ENCODE measurements at places on chromosomes 5 and 9. TPM values are rescaled to one million over a fixed set of nuclear protein-coding genes. Genes with fewer than 3 reads are reported as not detected.

DNA sequence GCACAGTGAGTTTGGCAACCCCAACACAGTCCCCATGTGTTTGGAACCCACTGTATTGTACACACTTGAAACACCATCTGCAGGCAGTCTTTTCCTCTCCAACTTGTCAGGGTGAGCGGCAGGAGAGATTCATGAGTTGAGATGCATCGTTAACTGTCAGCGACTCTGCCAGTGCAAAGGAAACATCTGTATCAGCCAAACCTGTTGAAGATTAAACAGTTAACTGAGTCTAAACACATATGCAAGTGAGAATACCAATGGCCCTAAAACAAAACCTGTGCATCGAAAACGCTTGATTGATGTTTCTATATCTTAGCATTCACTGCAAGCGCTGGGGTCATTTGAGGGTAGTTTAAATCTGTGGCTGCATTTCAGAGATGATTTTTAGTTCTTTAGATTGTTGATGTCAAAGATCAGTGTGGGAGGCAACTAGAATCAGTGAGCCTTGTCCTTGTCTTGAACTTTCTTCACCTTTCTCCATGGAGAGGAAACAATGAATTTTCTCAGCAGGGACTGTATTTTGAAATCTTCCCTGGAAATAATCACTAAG is 41.3 kb upstream of the PAM start:
- DNase-seq, result no peak

GRCh38 chr5:114055318-114056184 is 306.3 kb upstream of the KCNN2 start:
- peak; percentile 64 for DNase-seq

DNA sequence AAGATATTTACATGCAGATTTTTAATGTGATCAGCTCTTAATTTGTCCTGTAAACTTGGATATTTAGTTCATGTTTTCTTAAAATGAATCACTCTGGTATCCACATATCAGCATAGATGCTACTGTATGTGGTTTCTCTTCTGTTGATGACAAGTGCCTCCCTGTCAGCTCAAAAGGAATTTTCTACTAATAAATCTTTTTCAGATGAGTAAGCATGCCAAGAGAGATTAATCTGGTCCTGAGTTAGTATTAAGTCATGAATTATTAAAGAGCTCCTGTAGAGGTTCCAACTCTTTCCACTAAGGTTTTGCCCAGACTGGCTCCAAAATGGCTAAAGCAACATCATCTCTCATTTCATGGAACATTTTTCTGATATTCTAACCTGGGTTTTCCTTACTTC is 129.2 kb downstream of the GOLPH3 start:
- DNase-seq, result peak; percentile 42

DNA sequence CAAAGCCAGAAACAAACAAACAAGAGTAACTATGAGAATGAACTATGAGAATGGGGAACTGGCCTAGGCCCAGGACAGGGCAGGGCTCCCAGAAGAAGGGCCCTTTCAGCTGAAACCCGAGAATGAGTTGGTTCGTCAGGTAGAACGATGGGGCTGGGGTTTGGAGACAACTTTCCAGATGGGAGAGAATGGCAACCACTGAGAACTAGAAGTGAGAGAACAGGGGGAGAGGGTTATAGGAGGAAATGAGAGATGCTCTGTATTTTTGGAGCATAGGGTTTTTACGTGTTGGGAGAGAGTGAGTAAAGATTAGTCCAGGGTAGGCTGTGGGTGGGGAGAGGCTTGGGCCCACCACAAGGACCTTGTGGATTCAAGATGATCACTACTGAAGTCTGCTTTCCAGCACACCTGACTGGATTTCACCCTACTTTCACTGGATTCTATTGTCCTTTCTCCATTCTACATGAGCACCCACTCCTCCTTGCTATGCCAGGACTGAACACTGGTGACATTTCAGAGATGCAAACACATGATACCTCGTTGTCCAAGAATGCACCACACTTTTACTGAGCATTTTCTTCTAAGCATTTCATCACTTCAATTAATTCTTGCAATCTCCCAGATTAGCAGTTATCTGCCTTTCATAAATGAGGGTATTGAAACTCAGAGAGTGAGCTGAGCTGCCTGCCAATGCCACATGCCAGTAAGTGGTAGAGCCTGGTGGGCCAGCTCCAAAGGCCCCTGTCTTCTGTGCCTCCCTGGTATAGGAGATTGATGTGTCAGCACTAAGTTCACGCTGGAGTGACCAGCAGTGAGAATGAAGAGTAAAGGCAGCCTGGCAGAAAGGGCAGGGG is 3.2 kb upstream of the TMEM268 start:
- no peak for DNase-seq

- DNase-seq, result peak; percentile 72
Observed at GRCh38 chr5:74063821-74064220, 437.8 kb downstream of the ARHGEF28 start.

- DNase-seq, result no peak
Observed at GRCh38 chr9:33437205-33437604, 10.2 kb downstream of the AQP3 start.

- DNase-seq, result no peak
Observed at GRCh38 chr5:4868140-4868735, 271.9 kb upstream of the ADAMTS16 start.

- DNase-seq, result no peak
Observed at GRCh38 chr9:83468821-83469220, 69.4 kb downstream of the FRMD3 start.

DNA sequence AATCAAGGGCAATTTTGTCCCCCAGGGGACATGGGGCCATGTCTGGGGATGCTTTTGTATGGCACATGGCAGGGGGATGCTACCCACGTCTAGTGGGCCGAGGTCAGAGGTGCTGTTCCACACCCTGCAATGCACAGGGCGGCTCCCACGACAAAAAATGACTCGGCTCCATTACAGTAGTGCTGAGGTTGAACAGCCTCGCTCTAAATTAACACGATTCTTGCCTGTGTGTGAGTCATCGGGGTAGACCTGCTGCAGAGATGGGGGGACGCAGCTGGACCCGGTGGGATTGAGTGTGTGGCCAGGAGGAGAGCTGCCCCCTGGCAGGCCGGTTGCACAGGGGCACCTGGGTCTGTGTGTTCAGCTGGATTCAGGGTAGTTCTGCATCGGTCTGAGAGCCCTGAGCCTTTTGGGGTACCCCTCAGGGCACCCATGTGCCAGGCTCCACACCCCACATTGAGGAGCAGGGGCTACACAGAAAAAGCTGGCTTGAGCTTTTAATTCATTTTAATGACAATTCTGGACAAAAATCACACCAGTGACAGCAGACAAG is 20.0 kb upstream of the COL5A1 start:
- no peak for DNase-seq

GRCh38 chr5:89983216-89983615 is 426.3 kb downstream of the CETN3 start:
- no peak for DNase-seq

GRCh38 chr5:67065696-67066095 is 130.9 kb downstream of the CD180 start:
- no peak for DNase-seq

DNA sequence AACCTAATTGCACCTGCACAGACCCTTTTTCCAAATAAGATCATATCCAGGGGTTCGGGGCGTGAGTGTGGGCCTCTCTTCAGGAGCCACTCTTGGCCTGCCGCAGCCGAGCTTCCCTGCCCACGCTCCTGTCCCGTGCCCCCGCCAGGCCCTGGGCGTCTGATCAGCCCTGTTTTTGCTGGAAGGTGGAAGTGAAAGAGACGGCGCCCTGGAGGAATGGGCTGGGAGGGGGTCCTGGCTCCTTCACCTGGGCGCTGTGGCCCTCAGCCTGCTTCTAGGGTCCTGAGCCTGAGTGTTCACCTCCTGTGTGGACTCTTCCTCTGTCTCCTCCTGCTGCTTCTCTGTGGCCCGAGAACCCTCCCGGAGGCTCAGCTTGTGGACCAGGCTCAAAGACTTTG is 11.2 kb upstream of the COL5A1 start:
- no peak for DNase-seq

GRCh38 chr5:67265951-67266350 is 69.4 kb upstream of the CD180 start:
- no peak for DNase-seq

GRCh38 chr5:179287631-179288030 is 57.6 kb downstream of the ADAMTS2 start:
- DNase-seq, result no peak

DNA sequence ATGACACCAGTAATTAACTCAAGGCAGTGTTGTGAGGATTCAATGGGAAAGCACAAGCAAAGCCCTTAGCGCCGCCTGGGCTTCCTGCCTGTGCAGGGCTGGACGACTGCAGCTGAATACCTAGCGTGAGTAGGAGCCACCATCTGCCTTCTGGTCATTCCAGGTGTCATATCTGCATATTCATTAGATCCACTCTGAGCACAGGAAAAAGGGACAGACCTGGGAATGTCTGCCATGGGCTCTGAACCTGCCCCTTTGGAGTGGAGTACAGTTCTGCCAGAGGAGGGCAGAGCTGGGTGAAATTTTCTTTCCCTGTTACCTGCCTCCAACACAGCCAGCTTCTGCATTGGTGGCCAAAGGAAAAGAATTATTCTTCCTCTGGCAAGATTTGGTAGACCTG is 298.8 kb downstream of the NSG2 start:
- no peak for DNase-seq

DNA sequence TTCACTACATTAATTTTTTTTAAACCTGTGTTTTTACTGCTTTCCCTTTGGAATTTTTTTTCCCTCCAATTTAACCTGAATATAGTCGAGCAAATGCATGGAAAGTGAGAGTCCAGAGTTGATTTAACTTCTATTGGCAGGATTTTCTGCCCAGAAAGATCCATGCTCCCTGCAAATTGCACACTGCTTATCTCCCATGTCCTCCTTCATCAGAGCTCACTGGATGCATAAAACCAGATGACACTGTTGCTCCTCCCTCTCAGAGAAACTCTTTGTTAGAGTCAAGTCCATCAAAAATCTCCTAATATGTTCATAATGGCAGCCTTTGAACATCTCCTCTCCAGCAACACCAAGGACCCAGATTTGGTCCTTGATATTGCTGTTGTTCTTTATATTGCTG is 297.0 kb upstream of the SLC24A2 start:
- DNase-seq, result no peak

DNA sequence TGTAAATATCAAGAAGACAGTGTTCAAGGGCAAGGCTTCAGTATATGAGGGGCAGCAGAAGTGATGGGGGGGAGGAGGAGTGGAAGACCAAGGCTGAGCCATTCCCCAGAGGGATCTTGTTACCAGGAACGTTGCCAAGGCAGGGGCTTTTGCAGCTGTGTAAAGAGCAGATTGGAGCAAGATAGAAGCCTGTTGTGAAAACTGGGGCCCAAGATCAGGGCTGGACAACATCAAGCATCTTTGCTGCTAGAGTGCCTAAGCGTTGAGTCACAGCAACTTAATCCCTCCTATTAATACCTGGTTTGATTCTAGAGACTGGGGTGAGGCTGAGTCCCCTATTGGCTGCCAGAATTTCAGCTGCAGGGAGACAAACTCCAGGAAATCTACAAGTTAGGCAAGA is 18.4 kb upstream of the ERCC6L2 start:
- DNase-seq, result peak; percentile 87

DNA sequence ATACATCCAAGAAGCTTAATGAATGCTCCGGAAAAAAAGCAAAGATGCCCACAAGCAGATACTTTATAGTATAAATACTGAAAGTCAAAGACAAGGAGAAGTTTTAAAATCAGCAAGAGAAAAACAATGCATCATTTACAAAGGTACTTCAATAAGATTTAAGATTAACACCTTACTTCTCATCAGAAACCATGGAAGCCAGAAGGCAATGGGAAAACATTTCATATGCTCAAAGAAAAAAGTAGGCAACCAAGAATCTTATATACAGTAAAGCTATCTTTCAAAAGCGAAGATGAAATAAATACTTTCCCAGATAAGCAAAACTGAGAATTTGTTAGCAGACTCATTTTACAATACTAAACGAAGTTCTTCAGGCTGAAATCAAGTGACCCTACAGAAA is 51.1 kb downstream of the ABHD17B start:
- DNase-seq, result no peak

- DNase-seq, result peak; percentile 70
Observed at GRCh38 chr5:61342071-61342501, 10.0 kb downstream of the ZSWIM6 start.

DNA sequence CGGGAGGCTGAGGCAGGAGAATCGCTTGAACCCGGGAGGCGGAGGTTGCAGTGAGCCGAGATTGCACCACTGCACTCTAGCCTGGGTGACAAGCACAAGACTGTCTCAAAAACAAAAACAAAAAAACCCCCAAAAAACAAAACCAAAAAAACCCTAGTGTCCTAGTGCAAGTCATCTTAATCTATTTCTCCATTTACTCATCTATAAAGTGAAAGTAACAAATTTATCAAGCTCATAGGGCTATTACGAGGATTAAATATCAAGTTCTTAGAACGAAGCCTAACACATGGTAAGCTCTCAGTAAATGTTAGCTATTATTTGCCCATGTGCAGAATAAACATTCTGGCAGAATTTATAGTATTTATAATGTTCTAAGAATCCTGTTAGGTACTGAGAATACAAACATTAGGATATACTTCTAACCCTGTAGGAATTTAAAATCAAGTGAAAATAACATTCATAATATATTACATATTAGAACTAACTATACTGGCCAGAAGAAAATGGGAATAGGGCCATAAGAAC is 45.0 kb downstream of the GOLPH3 start:
- DNase-seq, result no peak

DNA sequence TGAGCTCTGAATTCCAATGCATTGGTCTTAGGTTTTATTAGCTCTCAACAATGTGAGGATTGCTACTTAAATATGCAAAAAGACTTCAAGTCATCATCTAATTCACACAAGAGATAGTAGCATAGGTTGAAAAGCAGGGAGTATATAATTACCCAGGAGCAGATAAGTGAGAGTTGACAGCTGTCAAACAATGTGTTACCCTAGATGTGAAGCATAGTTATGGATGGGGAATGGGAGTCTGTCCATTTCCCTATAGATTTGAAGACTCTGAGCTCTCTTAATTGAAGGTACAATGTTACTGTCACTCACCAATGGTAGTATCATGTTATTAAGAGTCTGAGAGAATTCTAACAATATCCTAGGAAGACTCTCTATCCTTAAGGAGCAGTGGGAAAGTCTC is 160.7 kb downstream of the KCTD16 start:
- DNase-seq, result no peak

TMC1 gene
- not detected for total RNA-seq

ST8SIA4 gene
- total RNA-seq, result 0.18 TPM

TLX3 gene
- total RNA-seq, result not detected

SEMA5A gene
- total RNA-seq, result 12.5 TPM

MYORG gene
- total RNA-seq, result 0.56 TPM

PCDHGB2 gene
- total RNA-seq, result 2.8 TPM

FGF1 gene
- 7.7 TPM for total RNA-seq

LCN15 gene
- total RNA-seq, result not detected

IER5L gene
- 12.5 TPM for total RNA-seq

AHRR gene
- total RNA-seq, result 15.6 TPM

PCDHGB5 gene
- total RNA-seq, result 17.5 TPM

SPATA31A3 gene
- total RNA-seq, result not detected

Measured in IMR-90 (cell line).